ENCODE measurements at places on chromosomes 13 and 19.

DNA sequence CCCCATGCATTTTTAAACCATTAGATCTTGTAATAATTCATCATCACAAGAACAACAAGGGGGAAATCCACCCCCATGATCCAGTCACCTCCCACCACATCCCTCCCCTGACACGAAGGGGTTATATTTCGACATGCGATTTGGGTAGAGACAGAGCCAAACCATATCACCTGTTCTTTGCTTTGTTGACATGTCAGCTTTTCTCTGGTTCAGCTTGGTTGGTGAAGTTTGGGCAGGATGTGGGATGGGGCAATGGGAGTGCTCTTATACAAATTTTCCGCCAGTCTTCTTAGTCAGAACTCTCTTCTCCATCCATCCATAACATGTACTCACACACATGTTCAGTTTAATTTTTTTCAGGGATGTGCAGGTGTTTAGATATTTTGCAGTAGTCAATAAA lies 12.9 kb downstream of the TPP2 start:
- no peak for DNase-seq

DNA sequence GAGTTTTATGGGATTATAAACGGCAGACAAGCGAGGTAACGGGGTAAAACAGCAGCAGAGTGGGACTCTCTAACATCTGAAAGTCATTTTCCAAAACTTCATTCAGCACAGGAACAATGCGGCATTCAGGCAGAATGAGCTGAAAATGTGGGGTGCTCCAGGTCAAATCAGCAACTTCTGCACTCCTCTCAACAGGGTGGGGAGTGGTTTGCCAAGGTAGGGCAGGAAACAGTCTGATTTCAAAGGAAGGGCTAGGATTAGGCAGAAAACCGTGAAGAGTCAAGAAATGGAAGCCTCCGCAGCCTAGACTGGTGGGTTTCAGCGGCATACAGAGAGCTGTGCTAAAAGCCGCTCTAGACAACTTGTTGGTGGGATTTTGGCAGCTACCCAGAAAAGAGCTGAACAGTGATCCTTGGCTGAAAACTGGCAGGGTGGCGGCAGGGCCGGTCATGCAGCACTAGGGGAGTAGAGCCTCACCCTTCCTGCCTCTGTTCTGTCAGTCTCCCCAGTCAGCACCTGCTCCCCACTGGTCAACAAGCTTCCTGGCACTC lies 154.2 kb upstream of the KLF12 start:
- DNase-seq, result no peak

- no peak for DNase-seq
Observed at GRCh38 chr19:2170219-2170618, 6.5 kb downstream of the DOT1L start.

- DNase-seq, result no peak
Observed at GRCh38 chr13:34657716-34658115, 284.4 kb upstream of the NBEA start.

DNA sequence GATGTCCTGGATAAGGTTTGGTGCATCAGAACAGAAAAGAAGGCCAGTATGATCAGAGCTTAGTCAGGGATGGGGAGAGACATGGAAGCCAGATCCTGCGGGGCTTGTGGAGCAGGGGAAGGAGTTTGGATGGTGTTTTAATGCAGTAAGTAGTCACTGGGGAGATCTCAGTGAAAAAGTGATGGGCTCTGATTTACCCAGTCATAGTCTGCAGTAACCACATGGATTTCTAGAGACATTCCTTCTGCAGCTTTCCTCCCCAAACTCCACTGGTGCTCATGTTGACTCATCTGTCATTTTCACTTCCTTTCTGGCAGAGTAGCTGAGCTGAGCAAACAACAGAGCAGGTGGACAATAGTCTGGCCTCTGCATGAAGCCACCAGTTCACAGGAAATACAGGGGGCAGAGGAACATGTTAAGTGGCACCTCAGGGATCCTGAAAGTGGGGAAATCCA lies 144.1 kb downstream of the DPF1 start:
- no peak for DNase-seq

DNA sequence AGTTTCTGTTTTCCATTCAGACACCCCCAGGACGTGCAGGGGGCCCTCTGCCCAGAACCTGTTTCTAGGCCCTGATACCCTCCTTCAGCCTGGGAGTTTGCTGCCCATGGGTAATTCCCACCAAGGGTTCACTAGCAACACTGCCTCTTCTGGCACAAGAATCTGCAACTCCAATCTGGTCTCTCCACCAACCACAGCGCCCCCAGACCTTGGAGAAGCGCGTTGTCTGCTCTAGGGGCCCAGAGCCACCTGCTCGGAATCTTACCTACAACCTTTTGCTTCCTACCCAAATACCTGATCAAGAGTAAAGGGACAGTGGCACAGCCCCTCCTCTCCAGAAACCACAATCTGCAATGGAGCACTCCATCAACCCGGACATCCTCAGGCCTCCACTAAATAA lies 763 bp downstream of the ZNF180 start:
- no peak for DNase-seq

DNA sequence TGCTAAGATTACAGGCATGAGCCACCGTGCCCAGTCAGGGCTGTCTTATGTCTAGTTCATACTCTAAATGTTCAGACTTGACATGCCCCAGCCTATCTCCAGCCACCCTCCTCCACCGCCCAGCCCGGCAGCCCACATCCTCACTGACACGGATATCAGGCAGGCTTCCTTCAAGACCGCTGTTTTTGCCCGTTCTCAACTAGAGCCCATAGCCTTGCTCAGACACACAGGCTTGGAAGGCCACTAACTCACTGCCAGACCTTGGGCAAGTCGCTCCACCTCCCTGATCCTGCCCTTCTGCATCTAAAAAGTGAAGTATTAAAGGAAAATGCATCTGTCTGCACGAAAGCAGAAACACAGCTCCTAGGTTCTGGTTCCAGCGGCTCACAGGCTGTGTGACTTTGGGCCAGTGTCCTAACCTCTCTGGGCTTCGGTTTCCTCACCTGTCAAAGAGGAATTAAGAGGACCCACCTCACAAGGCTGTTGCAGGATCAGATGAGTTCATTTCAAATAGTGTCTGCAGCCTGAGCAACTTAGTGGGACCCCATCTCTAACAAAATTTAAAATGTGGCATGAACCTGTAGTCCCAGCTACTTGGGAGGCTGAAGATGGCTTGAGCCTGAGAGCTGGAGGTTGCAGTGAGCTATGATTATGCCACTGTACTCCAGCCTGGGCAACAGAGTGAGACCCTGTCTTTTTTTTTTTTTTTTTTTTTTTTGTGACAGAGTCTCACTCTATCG lies 14.5 kb upstream of the CERS4 start:
- DNase-seq, result no peak

DNA sequence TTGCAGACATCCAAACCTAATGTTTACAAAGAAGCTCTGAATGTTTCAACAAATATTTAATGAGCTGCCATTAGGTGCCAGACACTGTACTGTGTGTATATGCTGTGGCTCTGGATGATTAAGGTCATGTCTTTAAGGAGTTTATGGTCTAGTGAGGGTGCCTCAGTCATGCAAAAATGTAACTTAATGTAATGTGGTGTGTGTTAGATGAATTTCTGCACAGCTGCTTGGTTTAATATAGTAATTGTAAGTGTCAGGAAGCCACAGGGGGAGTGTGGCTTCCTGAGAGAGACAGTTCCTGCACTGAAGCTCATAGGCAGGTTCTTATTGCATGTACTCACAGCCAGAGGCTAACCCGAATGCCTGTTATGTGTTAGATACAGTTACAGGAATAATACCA lies 43.3 kb downstream of the SPATA13 start:
- DNase-seq, result no peak

DNA sequence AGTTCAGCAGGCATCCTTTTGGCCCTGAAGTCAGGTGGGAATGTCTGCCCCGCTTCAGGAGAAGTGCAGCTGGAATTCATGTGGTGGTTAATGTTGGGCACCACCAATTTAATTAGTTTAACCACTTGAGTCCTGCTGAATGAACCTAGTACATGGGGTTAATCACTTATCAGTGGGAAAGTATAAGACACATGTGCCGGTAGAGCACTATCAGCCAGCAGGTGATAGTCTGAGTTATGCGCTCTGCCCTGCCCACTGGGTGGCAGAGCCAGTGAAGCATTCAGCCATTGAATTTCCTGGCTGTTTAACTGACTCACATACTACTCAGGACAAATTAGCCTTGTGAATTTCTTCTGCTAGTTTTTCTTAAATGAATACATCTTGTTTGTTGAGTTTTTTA lies 789.7 kb upstream of the PRR20A start:
- DNase-seq, result no peak

DNA sequence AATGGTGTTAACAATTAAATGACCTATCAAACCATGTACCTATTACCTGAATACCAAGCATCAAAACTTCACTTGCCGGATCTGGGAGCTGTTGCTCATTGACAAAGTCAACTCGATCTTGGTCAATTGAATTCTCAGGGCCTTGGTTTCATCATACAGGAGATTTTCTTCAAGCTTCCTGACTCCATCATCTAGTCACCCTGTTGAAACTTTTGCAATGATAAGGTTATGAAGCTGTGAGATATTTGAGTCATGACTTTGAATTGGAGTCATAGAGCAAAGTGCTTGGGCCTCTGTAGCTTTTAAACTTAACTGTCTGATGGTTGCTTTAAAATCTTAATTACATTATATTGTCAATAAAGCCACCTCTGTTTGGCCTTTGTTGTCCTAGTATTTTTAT lies 260.9 kb downstream of the COG6 start:
- no peak for DNase-seq

GRCh38 chr13:21120191-21120590 lies 56.2 kb downstream of the SKA3 start:
- DNase-seq, result no peak

DNA sequence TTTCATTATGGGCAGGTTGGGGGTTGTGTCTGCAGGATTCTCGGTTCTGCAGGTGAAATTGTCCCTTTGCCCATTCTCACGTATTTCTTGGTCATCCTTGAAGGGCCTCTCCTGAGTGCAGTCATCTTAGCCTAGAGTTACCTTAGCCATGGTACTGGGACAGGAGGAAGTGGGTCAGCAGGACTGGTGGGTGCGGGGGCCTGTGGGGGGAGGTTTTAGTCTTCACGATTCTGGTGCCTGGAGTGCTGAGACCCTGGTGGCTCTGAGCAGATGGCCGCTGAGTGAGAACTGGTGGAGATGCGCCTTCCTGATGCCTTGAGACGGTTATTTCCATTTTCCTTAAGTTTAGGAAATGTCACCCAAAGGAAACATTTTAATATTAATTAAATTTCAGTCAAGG lies 11.8 kb downstream of the COL4A2 start:
- DNase-seq, result peak; percentile 39

DNA sequence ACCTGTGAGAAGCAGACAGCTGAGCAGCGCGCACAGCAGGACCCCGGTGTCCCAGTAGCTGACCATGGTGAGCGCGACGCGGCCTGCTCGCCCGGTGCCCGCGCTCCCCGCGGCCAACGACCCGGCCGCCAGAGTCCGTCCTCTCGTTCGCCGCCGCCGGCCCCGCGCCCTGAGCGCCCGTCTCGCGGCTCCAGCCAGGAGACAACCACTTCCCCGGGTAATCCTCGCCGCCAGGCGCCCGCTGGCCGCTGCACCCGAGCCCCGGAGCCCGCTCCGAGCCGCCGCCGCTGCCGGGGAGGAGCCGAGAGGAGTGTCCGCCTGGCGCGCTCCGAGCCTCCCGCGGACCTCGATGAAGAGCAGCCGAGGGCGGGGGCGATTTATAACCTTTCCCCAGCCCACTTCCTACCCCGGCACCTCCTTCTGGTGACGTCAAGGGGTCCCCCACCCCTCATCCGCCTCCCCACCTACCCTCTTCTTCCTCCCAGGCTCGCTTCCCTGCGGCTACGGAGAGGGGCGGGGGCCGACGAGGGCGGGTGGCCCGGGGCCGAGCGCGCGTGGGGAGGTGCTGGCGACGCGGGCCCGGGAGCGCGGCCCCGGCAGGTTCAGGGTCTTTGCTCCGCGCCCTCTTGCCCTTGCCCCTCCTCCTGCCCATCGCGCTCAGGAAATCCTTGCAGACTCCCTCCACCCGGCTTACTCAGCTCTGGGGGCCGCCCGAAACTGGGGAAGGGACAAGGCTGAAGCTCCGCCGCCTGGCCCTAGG lies at the start of gene FLT1:
TSS of gene FLT1 (minus strand) at position 351 of the 760 bp plus-strand sequence. CDS start at position 66, 285 bp downstream.
- DNase-seq, result peak; percentile 91

DNA sequence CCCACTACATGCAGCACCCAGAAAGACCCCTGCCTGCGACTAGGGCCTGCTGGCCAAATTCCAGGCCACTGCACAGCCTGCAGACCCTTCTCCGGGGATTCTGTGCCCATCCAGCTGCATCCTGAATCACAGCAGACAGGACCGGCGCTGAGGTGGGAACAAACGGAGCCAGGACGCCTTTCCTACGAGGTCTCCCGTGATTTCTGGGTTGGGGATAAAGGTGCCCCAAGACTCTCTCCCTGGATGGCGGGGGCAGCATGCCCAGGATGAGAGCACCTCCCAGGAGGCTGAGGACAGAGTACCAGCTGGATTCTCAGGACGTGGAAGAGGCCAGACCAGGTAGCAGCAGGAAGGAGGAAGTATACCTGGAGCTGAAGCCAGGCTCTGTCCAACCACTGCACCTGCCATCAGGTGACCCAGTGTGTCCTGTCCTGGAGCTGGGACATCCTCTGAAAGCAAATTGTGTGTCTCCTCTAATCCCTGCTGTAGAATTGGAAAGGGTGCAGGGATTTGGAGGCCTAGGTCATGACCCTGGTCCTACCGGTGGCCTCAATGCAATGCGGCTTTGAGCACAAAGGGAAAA lies 3.4 kb upstream of the FUT5 start:
- DNase-seq, result no peak

DNA sequence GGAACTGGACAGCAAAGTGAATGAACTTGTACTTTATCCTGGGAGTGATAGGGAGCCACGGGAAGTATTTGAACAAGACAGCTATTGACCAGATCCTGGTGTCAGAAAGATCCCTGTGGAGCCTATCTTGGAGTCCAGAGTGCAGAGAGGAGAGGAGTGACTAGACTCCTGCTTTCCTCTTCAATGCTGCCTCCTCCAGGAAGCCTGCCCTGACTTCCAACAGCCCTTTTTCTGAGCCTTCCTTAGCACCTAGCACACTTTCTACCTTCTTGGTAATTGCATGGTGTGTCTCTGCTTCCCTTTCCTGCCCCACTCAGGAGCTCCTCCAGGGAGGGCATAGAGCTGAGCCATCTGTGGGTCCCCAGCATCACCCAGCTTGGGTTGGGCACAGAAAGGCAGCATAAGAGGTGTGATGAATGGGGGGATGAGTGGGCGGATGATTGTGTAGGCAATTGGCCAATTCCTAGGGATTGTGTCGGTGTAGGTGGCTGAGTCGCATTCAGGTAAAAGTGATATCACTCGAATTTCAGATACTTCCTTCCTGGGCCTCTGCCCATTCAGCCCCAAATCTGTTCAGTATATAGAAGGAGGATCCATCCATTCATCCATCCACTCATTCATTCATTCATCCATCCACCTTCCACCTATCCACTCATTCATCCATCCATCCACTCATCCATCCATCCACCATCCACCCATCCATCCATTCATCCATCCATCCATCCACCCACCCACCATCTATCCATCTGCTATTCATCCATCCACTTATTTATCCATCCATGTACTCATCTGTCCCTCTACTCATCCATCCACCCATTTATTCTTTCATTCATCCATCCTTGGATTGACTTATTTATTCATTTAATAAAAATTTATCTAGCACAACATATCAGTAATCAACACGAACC lies 26.9 kb downstream of the CYP4F22 start:
- no peak for DNase-seq

- DNase-seq, result no peak
Observed at GRCh38 chr13:39740761-39741160, 85.3 kb downstream of the COG6 start.
